ENCODE measurements at places on chromosomes 3 and 15. TPM values are rescaled to one million over a fixed set of nuclear protein-coding genes. Genes with fewer than 3 reads are reported as not detected.

The GPR176 gene
- 32.4 TPM for total RNA-seq

The FOXB1 gene
- 0.06 TPM for total RNA-seq

The LRRC2 gene
- total RNA-seq = 0.40 TPM

The ITIH1 gene
- total RNA-seq = not detected

The RTP1 gene
- total RNA-seq = not detected

The GRM2 gene
- total RNA-seq = not detected

The LINGO1 gene
- total RNA-seq = not detected

The ISG20 gene
- 13.3 TPM for total RNA-seq

The LDHAL6B gene
- not detected for total RNA-seq

The GOLGA8S gene
- not detected for total RNA-seq

GRCh38 chr3:110697961-110698360 lies 373.7 kb upstream of the NECTIN3 start:
- DNase-seq = no peak

DNA sequence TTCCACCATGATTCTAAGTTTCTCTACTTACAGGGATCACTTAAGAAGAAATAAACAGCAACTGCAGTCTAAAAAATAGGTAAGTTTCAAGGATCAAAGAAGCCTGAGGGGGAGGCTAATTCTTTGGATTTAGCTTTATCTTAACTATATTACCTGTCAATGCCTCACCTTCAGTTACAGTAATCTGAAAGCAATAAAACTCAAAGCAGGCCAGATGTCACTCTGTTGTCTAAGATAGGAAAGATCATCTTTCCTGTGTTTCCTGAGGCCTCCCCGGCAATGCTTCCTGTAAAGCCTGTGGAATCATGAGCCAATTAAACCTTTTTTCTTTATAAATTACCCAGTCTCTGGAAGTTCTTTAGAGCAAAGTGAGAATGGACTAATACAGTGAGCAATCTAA lies 60.2 kb downstream of the NPTN start:
- no peak for DNase-seq

GRCh38 chr3:54243056-54243931 lies 120.9 kb downstream of the CACNA2D3 start:
- peak; percentile 57 for DNase-seq

GRCh38 chr3:6622712-6623111 lies 238.2 kb upstream of the GRM7 start:
- DNase-seq = no peak

GRCh38 chr3:29026286-29026685 lies 254.6 kb upstream of the RBMS3 start:
- DNase-seq = no peak

DNA sequence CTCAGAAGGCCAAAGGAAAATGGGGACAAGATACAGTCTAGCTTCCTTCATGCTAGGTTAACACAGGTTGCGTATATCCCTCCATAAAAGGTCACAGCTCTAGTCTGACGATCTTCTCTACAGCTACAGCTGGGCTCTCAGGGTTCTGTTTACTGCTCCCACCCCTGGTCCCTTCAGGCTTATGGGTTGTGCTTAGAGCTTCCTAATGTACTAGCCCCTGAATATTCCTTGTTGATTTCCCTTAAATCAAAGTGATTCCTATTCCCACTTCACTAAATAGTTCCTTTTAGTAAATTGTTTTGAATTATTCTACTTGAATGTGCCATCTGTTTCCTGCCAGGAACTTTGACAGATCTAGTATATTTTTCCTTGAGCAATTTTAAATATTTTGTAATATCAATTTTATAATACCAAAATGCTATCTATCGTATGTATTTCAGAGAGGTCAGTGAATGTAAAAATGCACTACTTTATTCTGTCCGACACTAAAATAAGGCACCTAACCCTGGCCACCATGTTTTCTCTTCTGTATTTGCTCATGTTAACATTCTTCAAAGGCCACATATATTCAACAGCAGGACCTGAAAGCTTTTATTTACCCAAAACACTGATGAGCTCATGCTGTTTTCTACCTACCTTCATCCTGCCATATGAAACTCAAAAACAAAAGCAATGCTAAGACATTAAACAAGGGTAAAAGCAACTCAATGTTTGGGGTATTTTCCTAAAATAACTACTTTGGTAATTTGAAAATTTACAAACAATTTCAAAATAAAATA lies 92.8 kb upstream of the TGFBR2 start:
- DNase-seq = no peak

DNA sequence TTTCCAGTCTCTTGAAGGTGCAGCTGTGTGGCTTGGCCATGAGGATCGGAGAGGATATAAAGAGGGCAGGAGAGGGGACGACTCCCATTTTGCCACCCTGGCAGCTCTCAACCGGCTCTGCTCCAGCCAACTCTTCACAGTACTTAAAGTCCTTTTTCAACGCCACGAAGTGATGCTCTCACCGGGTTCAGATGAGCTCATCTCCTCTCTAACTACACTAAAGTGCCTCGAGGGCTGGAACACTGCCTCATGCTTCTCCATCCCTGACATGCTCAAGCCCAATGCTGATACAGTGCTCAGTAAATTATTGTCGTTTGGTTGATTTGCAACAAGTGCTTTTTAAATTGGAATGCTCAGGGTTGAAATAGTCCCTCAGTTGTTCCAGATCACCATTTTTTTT lies 97.8 kb downstream of the GTPBP8 start:
- DNase-seq = peak; percentile 10

GRCh38 chr3:162141272-162141791 lies 644.7 kb downstream of the OTOL1 start:
- peak; percentile 2 for DNase-seq

DNA sequence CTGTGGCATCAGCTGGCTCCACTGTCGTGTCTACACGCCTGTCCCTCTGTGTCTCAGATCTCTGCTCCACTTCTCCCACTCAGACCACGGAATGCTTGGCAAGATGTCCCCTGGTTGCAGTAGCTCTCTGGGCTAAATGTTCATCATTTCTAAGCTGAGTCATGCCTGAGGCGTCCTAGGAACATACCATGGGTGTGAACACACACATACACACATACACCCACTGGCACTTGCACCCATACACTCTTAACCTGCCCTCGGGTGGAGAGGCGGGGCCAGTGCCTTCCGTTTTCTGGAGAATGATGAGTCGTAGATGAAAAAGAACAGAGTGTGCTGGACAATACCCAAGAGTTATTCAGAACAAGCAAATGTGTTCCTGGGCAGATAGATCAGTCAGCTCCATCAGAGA lies 72.4 kb downstream of the SENP2 start:
- DNase-seq = peak; percentile 85

- peak; percentile 65 for DNase-seq
Measured at GRCh38 chr3:72338942-72339669, 509.1 kb downstream of the SHQ1 start.

DNA sequence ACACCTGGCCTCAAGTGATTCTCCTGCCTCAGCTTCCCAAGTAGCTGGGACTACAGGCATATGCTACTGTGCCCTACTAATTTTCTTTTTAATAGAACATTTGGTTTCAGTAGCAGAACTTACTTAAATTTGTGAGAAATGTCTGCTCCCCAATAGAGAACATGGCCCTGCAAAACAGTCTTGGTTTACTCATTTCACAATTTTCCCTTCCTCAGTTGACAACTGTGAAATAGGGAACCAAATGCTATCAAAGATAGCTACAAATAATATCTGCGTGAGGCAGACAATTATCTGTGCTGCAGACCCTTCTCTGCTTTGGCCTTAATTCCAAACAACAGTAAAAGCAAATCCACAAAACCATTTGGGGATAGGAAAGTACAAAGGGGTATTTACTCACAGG lies 22.6 kb downstream of the METTL6 start:
- no peak for DNase-seq

DNA sequence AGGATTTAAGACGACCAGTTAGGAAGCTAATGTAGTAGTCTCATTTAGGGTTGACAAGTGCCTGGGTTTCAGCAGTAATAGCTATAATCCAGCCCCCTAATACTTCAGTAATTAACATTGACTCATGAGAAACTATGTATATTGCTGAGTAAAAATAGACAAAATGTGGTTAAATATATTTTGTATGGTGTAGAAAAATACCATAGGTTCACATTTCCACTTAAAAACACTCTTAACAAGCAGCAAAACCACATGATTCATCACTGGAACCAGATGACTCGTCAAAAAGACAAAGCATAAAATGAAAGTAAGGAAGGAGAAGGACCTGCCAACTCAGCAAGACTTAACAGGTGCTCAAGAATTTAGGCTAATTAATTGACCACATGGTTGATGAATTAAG lies 288.9 kb downstream of the EFHB start:
- DNase-seq = no peak

- DNase-seq = no peak
Measured at GRCh38 chr3:65809641-65810150, 229.0 kb downstream of the MAGI1 start.

GRCh38 chr3:171339598-171339997 lies 120.6 kb downstream of the TNIK start:
- no peak for DNase-seq

DNA sequence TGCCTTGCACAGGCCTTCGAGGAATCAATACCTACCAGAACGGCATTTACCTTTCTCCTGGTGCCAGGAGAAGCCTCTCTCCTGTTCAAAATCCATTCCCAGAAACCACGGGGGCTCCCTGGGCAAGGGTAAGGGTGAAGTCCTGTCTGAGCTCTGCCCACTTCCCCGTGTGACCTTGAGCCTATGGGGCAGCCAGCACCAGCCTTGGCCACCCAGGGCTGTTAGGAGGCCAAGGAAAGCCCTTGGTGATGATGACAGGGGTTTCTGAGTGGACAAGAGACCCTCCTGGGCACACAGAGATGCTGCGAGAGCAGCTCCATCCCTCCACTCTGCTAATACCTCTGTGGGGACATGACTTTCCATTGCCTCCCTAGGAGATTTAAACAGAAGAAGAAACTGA lies 5.9 kb downstream of the SCN5A start:
- no peak for DNase-seq

GRCh38 chr15:88882785-88883184 lies 12.6 kb downstream of the HAPLN3 start:
- DNase-seq = peak; percentile 36

DNA sequence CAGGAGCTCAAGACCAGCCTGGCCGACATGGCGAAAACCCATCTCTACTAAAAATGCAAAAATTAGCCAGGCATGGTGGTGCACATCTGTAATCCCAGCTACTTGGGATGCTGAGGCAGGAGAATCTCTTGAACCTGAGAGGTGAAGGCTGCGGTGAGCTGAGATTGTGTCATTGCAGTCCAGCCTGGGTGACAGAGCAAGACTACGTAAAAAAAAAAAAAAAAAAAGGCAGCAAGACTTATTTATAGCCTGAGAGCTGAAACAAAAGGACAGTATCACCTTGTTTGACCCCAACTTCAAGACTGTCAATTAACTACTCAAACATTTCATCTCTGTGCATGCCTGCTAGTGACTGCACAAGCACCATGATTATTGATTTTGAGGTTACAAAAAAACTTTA lies 478.9 kb upstream of the GBE1 start:
- DNase-seq = no peak

GRCh38 chr15:39270934-39271333 lies 309.9 kb upstream of the THBS1 start:
- DNase-seq = peak; percentile 95

DNA sequence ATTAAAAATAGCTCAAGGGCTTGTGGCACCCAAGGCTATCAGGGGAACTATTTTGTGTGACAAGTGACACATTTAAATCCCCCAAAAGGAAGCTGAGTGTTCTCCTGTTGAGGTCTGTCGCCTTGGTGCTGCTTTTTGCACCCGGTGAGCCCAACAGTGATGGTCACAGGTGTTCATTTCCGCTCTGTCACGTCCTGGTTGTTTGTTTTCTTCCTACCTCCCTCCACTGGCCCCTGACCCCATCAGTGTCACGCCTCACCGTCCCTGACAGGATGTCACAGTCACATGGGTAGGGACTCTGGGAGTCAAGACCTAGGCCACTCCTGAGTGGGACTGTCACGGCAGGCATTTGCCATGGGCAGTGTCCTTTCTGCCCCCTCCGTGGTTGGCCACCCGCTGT lies 11.2 kb downstream of the SLCO3A1 start:
- no peak for DNase-seq

- DNase-seq = no peak
Measured at GRCh38 chr3:42159706-42160472, 68.7 kb downstream of the TRAK1 start.

DNA sequence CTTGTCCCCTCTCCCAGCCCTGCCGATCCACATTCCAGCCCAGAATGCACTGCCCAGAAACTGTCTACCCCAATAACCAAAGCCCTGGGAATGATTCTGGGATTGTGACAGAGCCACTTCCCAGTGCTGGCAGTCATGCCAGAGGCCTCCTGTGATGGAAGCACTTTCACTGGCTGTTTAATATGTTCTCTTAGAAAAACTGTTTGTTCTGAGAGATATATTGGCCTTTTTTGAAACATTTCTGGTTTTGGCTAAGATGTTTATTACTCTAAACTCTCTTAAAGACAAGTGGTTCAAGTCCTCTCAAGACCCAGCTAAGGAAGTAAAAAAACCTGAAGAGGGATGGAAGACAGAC lies 74.0 kb upstream of the HACD2 start:
- DNase-seq = no peak

- DNase-seq = no peak
Measured at GRCh38 chr3:112794622-112795172, 52.0 kb downstream of the CD200R1L start.

- DNase-seq = peak; percentile 70
Measured at GRCh38 chr3:16741103-16741758, 136.0 kb upstream of the DAZL start.

GRCh38 chr3:19213603-19214220 lies 65.4 kb downstream of the KCNH8 start:
- DNase-seq = no peak

- DNase-seq = peak; percentile 98
Measured at GRCh38 chr15:66803182-66803729, 101.2 kb downstream of the SMAD6 start.

DNA sequence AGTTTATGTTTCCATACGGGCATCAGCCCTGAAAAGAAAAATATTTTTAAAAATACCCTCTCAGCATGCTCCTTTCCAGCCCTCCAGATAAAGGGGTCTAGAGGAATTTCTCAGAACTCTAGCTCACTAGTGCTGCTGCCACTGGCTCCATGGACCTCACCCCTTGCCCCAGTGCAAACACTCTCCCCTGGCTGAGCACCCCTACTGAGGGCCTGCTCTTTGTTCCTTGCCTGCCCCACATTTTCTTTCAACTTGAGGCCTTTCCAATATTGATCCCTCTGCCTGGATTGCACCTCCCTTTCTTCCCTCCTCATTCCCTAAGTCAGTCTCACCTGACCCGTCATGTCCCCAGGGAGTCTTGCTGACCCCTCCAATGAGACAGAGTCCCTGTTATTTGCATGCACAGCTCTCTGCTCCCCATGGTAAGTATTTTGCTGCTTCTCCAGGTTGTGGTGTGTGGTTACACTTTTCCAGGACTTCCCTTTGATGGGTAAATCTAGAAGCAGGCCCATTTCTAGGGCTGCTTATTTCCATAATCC lies 196.5 kb downstream of the EPHB1 start:
- DNase-seq = no peak

GRCh38 chr15:98878172-98878571 lies 129.4 kb downstream of the PGPEP1L start:
- no peak for DNase-seq

GRCh38 chr15:63163217-63163616 lies 5.9 kb upstream of the RPS27L start:
- DNase-seq = no peak
